ENCODE measurements at places on chromosomes 1 and 21. TPM values are rescaled to one million over a fixed set of nuclear protein-coding genes. Genes with fewer than 3 reads are reported as not detected.

GRCh38 chr1:155649676-155650075 is 38.9 kb downstream of the YY1AP1 start:
- H3K27ac ChIP-seq = no peak overlapping the region
- H3K4me3 ChIP-seq = no peak overlapping the region
- no peaks in the 10 kb centered on the region for H3K36me3 ChIP-seq
- no peaks in the 10 kb centered on the region for H3K27me3 ChIP-seq
- no peak for DNase-seq

- peak within 1 kb of the TSS; percentile 59 for H3K4me3 ChIP-seq
- H3K27ac ChIP-seq = no peak within 1 kb of the TSS
- H3K27me3 ChIP-seq = peaks cover 99% of the 10 kb centered on the region
- DNase-seq = no peak
- peaks cover 23% of the 10 kb centered on the region for H3K4me1 ChIP-seq
- no peaks in the 10 kb centered on the region for H3K36me3 ChIP-seq
Measured at GRCh38 chr1:165355977-165356811, at the start of gene LMX1A. Gene LMX1A, minus strand, starts transcription at chr1:165356715. Its CDS starts 1,156 bp downstream, at chr1:165355559.

GRCh38 chr1:96509339-96509738 is 212.2 kb upstream of the PTBP2 start:
- no peak for DNase-seq
- H3K27ac ChIP-seq = no peak overlapping the region
- no peaks in the 10 kb centered on the region for H3K27me3 ChIP-seq
- H3K4me3 ChIP-seq = no peak overlapping the region
- H3K4me1 ChIP-seq = peaks cover 26% of the 10 kb centered on the region

- H3K27me3 ChIP-seq = no peaks in the 10 kb centered on the region
- H3K36me3 ChIP-seq = no peaks in the 10 kb centered on the region
- H3K4me1 ChIP-seq = peaks cover 11% of the 10 kb centered on the region
- DNase-seq = peak; percentile 57
Measured at GRCh38 chr1:163315773-163316374, 5.9 kb upstream of the NUF2 start.

GRCh38 chr1:104121271-104121670 is 371.6 kb downstream of the AMY1C start:
- no peak overlapping the region for H3K4me3 ChIP-seq
- H3K27me3 ChIP-seq = no peaks in the 10 kb centered on the region
- no peaks in the 10 kb centered on the region for H3K36me3 ChIP-seq
- DNase-seq = no peak
- no peak overlapping the region for H3K27ac ChIP-seq

DNA sequence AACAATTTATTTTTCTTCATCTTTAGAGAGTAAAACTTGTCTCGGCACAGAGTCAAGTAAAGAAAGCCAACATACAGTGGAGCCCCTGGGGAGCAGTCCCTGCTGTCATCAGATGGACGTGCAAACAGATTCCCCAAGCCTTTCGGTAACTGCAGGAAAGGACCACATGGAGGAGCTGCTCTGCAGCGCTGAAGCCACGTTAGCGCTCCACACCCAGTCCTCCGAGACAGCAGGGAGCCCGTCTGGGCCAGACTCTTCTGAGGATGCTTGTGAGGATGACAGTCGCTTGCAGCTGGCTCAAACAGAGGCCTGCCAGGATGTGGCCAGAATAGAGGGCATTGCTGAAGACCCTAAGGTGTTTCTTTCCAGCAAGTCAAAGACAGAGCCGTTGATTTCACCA is 77.1 kb upstream of the SCCPDH start:
- DNase-seq = no peak
- H3K4me1 ChIP-seq = no peaks in the 10 kb centered on the region
- no peak overlapping the region for H3K4me3 ChIP-seq
- peaks cover 24% of the 10 kb centered on the region for H3K36me3 ChIP-seq

GRCh38 chr1:112692681-112693080 is 14.2 kb downstream of the RHOC start:
- peaks cover 17% of the 10 kb centered on the region for H3K4me1 ChIP-seq
- H3K36me3 ChIP-seq = peaks cover 35% of the 10 kb centered on the region
- no peak overlapping the region for H3K4me3 ChIP-seq
- no peak overlapping the region for H3K27ac ChIP-seq

GRCh38 chr1:14795589-14795988 is 197.1 kb downstream of the KAZN start:
- H3K27me3 ChIP-seq = no peaks in the 10 kb centered on the region
- H3K27ac ChIP-seq = no peak overlapping the region
- DNase-seq = no peak
- H3K4me1 ChIP-seq = peaks cover 7% of the 10 kb centered on the region

DNA sequence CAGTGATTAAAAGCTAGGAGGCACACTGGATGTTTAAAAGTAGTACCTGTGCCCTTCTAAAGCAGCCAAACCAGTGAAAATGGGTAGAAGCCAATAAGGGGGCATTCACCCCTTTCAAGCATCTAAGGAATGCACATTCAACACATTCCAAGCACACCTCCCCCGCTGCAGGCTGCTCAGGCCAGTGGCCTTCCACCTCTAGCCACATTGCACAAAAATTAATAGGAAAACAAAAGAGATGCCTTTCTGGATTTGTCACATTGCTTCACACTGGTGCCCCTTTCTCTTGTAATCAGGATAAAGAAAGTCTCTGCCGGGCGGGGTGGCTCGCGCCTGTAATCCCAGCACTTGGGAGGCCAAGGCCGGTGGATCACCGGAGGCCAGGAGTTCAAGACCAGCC is 834.0 kb downstream of the USP25 start:
- H3K27ac ChIP-seq = peak overlapping the region; percentile 88
- H3K36me3 ChIP-seq = peaks cover 5% of the 10 kb centered on the region
- no peak overlapping the region for H3K4me3 ChIP-seq
- no peak for DNase-seq
- no peaks in the 10 kb centered on the region for H3K27me3 ChIP-seq
- peaks cover 55% of the 10 kb centered on the region for H3K4me1 ChIP-seq

Gene NMNAT2
- total RNA-seq = 0.69 TPM

Gene CATSPERE
- 2.2 TPM for total RNA-seq

Gene CRB1
- total RNA-seq = 0.90 TPM

Gene PGLYRP4
- not detected for total RNA-seq

Gene XCL1
- 0.16 TPM for total RNA-seq
